Glomerular endothelial cell (primary cell): ENCODE measurements at places on chromosomes 6 and 20.

- no peak for DNase-seq
Measured at GRCh38 chr6:146895101-146895771, 296.5 kb downstream of the ADGB start.

GRCh38 chr20:33832103-33832804 is 21.1 kb downstream of the CHMP4B start:
- DNase-seq, result peak; percentile 55

DNA sequence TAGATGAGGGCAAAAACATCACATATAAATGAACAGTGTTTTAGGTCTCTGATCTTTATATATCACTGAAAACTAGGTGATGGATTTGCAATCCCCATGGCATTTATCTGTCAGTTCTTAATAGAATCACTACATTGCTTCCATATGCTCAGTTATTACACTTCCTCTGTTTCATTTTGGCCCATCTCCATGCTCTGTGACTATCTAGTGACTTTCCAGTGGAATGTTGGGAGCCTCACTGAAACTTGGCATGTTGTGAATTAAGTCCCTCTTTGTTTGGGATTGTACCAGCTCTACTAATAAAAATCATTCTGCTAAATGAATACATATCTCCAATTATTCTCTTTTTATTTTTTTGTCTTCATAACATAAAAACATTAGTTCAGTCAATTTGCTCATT is 226.1 kb upstream of the CEP162 start:
- no peak for DNase-seq

DNA sequence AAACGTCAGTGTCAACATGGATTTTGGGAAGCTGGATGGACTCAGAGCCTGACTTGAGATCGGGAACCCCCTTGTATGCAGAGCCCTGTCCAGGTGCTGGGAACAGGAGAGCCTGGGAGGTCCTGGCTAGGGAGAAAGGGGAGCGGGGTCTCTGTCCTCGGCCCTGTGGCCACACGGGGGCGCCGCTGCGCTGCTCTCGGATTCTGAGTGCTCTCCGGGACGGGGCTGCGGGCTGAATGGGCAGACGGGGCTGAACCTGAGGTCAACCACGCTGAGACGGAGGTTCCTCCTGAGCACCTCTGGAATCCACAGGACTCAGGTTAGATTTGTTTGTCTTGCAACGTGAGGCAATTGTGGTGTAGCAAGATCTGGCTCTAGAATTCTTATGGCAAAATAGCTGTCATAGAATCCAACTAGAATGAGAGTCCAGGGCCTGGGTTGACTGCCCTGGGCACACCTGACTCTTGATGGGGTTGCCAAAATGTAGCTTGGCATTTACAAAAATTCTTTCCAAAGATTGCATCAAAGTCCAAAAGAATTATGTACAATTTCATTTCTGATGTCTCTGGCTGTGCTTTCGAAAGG is 20.6 kb upstream of the HLA-F start:
- no peak for DNase-seq

- no peak for DNase-seq
Measured at GRCh38 chr6:137000825-137001224, 43.9 kb downstream of the IL20RA start.

DNA sequence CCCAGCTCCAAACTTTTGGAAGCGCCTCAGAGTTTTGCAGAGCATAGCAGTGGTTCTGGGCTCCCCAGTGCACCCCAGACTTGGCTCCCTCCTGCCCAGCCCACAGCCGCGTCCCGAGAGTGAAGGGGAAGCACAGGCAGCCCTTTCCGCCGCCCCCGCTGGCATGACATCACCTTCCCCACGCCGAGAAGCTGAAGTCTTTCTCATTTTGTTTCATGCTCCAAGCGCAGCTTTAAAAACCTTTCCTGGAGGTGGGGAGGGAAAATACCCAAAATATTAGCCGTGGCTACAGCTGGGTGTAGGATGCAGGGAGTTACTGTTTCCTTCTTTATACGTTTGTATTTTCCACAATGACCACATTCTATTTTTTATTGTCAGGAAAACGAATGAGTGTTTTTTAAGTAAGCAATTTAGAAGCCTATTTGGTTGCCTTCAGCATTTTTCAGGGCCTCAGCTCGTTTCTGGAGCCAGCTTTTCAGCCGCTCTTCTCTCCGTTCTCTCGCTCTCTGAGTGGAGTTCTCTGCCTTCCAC is 72.9 kb downstream of the SNX5 start:
- DNase-seq, result no peak

GRCh38 chr20:45967551-45968080 is 4.4 kb downstream of the ZNF335 start:
- no peak for DNase-seq

DNA sequence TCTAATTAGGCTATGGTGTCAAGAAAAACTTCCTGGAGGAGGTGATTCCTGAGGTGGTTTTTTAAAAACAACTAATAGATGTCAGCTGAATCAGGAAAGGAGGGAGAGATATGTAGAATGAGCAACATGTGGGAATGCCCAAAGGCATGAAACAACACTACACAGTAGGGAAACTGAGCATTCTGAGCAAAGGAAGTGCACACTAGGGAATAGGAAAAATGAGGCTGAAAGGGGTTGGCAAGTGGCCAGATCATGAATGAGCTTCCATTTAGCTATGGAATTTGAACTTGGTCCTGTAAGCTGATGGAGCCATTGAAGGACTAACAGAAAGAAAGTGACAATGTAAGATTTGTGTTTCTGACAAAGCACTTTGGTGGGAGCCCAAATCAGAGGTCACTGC is 16.9 kb upstream of the SLC35F1 start:
- DNase-seq, result no peak

DNA sequence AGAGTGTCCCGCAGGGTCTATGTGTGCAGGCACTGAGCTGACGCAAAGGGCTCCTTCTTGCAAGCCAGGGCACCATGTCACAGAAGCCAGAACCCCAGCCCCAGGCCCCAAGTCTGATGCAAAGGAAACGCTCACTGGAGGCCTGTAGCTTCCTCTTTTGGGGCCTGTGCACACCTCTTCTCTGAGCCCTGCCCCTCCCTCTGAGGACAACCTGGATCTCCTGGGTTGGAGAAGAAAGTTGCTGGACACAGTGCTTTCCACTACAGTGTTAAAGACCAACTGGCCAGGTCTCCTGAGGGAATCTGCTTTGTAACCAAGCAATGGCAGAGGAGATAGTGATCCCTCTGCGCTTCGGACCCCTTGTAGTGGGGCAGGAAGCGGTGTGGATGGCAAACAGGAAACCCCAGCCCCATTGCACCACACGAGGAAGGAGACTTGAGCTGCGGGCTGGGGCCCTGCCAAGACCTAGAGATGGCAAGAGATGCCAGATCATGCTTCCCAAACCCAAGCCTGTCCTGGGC is 90.0 kb downstream of the PRND start:
- no peak for DNase-seq

DNA sequence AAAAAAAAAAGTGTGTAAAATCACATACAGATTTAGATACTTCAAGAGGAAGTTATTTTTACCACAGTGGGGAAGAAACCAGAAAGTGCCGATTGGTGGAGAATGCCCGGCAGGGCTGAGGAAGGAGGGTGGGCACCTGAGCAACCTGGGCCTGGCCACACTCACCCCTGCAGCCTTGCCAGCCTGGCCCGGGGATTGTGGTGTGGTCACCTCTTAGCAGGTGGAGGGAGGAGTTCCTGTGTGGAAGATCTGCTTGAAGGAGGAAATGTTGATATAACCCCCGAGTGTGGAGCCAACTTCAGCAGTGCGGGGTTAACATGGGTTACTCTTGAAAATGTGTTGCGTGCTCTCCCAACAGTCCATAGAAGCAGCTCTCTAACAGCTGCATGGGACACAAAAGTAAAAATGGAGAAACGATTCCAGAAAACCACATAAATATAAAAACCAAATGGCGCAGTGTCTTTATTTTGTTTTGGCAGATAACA is 14.7 kb downstream of the UST start:
- DNase-seq, result no peak

DNA sequence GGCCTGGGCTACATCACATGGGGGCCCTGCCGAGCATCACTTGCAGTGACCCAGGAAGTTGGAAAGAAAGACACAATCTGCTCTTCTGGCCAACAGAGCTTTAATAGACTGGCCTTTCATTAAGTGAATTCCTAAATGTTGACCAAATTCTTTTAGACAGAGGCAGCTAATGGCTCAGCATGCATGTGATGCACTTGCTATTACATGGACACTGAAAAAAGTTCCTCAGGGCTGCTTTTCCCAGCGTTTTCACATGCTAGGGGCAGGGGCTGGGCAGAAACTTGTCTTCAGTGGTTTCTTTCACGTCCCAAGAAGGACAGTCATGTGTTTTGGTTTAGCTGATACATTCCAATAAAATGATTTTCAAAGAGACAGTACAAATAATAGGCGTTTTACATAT is 651.0 kb upstream of the SLC35B3 start:
- DNase-seq, result no peak

DNA sequence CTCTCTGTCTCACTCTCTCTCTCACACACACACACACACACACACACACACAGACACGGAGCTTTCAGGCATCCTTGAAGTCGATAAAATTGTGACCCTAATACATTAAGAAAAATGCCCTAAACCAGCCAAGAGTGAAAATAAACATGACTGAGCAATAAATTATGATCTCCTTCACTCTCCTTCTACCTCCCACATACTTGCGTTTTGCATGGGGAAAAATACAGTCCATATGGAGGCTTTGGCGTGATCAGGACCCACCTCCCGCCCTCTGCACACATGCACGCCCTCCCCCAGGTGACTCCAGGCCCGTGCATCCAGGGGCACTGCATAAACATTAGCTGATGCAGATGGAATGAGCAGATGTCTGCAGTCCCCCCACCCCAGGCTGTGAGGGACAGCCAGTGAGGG is 114.2 kb upstream of the JARID2 start:
- DNase-seq, result no peak

- DNase-seq, result peak; percentile 76
Measured at GRCh38 chr20:1437235-1437904, 29.3 kb downstream of the NSFL1C start.

DNA sequence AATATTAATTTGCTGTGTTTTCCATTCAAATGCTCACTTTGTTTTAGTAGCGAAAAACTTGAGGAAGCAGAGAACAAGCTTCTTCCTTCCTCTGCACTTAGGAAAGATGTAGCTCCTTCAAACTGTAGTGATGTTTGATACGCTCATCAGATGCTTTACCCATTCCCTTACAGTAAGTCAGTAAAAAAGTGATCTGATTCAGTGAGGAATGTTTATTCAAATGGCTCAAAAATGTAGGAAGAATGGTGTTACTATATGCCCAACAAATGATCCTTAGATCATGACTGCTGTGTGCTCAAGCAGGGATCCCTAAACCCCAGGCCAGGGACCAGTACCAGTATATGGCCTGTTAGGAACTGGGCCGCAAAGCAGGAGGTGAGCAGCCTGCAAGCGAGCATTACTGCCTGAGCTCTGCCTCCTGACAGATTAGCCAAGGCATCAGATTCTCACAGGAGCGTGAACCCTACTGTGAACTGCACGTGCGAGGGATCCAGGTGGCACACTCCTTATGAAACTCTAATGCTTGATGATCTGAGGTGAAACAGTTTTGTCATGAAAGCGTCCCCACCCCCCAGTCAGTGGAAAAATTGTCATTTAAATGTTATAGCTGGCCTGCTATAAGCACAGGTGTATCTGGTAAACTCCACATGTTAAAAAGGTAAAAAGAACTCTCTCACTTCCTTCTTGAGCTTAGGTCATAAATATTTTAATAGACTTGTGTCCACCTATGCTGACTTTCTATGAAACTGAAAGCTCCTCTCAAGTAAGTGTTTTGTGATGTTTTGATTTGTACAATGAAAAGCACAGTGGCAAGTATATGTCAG is 187.2 kb downstream of the FOXC1 start:
- no peak for DNase-seq

DNA sequence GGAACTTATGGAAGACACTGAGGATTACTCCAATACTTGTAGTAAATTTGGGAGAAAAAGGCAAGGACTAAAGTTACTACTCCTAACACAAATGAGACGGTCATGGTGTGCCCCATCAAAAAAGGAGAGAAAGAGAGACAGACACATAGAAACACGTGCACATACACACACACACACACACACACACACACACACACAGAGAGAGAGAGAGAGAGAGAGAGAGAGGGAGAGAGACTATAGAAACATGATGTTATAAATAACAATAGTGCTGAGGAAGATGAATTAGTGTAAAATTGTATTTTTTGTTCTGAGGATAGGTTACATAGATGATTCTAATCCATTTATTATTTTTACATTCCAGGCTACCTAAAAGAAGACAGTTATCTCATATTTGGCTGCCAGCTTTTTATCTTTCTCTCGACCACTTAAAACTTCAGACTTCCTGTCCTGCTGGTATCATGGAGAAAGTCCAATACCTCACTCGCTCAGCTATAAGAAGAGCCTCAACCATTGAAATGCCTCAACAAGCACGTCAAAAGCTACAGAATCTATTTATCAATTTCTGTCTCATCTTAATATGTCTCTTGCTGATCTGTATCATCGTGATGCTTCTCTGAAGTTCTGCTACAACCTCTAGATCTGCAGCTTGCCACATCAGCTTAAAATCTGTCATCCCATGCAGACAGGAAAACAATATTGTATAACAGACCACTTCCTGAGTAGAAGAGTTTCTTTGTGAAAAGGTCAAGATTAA is 10.5 kb downstream of the PLN start:
- DNase-seq, result no peak

GRCh38 chr20:45630371-45630770 is 713 bp downstream of the WFDC9 start:
- DNase-seq, result no peak

DNA sequence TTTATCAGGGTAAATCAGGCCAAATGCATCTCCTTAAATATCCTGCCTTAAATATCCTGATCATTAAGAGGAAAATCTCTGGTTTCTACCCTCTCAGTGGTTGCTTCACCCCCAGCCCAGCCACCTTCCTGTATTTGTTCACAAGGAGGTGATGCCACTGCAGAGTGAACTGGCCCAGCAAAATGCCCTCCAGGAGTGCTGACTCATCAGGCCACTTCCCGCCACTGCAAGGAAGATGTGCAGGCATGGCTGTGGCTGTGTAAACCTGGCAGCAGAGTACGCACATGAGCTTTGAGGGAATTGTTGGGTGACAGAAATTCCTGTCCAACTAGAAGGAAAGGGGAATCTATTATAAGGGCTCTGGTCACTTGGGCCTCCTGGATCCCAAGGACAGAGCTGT is 13.8 kb downstream of the NQO2 start:
- DNase-seq, result no peak

DNA sequence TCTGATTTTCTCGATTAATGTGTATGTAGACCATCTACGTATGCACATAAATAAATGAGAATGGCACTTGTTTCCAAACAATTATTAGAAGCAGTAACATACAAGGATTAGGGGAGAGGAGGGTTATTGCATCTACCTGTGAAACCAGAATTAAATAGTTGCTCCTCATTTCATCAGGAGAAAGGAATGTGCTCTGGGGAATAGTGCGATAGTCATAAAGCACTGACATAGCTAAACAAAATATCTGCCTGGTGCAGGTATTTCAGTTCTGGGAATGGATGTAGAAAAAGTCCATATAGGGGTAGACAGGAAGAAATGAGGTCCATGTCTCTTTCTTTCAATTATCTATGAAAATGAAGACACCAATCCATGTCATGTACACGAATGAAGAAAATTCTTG is 1.6 kb upstream of the ID4 start:
- no peak for DNase-seq
